ENCODE measurements at places on chromosomes 3 and 15.

DNA sequence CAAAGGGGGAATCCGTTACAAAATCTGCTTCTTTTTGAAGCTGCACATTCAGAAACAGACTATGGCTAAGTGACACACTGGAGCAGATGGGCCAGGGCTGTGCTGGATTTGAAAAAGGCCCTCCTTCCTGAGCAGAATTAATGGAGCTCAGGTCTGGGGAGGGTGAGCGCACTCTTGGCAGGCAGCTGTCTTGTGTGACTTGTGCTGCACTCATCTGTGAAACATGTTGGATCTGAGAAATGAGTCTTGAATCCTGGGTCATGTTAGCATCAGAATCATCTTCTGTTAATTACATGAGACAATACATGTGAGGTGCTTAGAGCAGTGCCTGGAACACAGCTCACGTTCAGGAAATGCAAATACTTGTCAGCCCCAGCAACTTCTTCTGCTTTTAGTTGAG, 219.6 kb downstream of the THSD4 start:
- no peak for DNase-seq

GRCh38 chr15:66962522-66962921, 102.9 kb upstream of the SMAD3 start:
- DNase-seq: no peak

- no peak for DNase-seq
These were observed 467.9 kb upstream of the ATP11B start for GRCh38 chr3:182325213-182325950.

GRCh38 chr3:51539291-51539941, 897 bp downstream of the RAD54L2 start:
- DNase-seq: peak; percentile 64

- DNase-seq: peak; percentile 96
These were observed 6.5 kb downstream of the CHD2 start for GRCh38 chr15:92906563-92907081.

- DNase-seq: no peak
These were observed 11.5 kb downstream of the LIPC start for GRCh38 chr15:58443308-58443707.

Data from epithelial cell of esophagus (primary cell).